ENCODE measurements at places on chromosomes 12 and 14.

GRCh38 chr14:39681782-39682399 lies 249.7 kb upstream of the FBXO33 start:
- DNase-seq, result no peak

DNA sequence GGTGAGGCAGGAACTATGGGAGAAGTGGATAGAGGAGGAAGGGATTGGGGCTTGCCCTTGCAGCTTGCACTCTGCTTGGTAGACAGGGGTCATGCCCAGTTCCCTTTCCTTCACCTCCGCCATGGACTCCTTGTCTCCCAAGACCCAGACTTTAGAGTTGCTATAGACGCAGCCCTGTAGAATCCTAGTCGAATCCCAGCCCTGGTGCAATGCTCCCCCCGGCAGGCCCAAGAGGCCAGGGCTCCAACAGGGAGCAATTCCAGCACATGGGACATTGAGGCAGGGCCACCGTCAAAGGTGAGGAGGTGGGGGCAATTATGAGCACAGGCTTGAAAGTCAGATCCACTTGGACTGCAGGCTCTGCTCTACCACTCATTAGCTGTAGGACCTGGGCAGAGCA lies 29.5 kb upstream of the BCDIN3D start:
- no peak for DNase-seq

DNA sequence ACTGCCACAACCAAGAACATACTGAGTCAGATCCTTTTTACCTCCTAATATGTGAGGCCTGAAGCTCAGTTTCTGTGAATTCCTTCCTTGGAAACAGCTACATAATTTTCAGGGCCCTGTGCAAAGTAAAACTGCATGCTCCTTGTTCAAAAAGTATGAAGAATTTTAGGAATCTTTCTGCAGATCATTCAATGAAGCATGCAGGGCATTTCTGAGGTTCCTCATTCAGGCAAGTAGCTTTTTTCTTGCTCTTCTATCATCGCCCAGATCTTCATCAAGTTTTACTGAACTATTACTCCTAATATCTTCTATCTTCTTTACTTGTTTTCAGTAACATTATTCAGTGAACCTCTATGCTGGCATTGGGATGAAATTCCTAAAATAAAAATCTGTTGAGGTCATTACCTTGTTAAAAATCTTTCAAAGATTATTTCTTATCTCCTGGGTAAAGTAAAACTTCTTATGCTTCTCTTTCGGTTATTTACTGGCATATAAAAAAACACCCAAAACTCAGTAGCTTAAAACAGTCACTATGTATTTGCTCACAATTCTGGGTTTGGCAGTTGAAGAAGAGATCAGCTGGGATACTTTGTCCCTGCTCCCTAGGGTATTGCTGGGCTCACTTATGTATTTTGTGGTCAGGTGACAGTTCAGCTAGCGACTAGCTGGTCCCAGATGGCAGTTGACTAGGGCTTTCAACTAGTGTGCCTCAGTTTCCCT lies 42.6 kb upstream of the KRR1 start:
- no peak for DNase-seq

GRCh38 chr12:117390866-117391265 lies 29.4 kb upstream of the NOS1 start:
- no peak for DNase-seq

DNA sequence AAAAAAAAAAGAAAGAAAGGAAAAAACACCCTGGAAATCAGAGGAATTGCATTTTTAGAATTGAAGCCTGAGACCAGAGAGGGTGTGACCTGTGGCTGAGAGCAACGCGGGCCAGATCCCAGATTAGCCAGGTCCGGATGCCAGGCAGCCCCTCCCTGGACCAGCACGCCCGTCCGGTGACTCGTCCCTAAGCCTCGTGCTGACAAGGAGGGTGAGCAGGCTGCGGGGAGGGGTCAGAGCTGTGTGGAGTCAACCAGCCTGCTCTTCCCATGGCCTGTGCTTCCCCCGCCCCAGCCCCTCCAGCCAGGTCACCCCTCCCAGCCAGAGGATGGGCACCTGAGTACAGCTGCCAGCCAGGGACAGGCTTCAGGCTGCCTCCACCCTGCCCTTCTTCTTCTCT lies 4.2 kb upstream of the KLC1 start:
- DNase-seq, result no peak

- no peak for DNase-seq
Measured at GRCh38 chr12:75479963-75480461, 543 bp upstream of the GLIPR1 start.

DNA sequence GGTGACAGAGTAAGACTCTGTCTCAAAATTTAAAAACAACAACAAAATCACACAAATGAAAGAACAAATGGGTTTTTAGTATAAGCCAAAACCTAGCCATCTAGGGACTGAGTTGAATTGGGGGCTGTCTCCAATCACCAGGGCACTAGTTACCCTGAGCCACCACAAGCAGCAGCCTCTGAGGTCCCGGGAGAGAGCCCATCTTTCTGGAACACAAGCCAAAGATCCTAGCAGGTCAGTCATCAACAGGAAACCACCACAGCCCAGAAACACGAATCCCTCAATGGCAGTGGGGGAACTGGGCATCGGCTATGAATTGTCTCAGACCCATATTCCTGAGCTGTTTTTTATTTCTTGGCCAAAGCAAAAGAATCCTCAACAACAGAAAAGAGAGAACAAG lies 75.3 kb downstream of the KDM2B start:
- DNase-seq, result no peak

GRCh38 chr12:2893007-2893406 lies 2.3 kb downstream of the TULP3 start:
- no peak for DNase-seq

- no peak for DNase-seq
Measured at GRCh38 chr12:1946296-1946695, 27.8 kb upstream of the CACNA2D4 start.

- DNase-seq, result peak; percentile 37
Measured at GRCh38 chr14:93787465-93788292, 606 bp downstream of the PRIMA1 start.

DNA sequence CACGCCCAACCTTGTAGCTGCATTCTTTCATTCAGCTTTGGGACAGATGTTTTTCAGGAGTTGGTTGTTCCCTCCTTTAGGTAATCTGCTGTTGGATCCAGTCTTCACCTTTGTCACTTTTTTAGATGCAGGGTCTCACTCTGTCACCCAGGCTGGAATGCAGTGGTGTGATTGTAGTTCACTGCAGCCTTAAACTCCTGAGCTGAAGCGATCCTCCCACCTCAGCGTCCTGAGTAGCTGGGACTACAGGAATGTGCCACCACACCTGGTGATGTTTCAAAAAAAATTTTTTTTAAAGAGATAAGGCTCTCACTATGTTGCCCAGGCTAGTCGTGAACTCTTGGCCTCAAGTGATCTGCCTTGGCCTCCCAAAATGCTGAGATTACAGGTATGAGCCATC lies 164.3 kb downstream of the KTN1 start:
- DNase-seq, result no peak

DNA sequence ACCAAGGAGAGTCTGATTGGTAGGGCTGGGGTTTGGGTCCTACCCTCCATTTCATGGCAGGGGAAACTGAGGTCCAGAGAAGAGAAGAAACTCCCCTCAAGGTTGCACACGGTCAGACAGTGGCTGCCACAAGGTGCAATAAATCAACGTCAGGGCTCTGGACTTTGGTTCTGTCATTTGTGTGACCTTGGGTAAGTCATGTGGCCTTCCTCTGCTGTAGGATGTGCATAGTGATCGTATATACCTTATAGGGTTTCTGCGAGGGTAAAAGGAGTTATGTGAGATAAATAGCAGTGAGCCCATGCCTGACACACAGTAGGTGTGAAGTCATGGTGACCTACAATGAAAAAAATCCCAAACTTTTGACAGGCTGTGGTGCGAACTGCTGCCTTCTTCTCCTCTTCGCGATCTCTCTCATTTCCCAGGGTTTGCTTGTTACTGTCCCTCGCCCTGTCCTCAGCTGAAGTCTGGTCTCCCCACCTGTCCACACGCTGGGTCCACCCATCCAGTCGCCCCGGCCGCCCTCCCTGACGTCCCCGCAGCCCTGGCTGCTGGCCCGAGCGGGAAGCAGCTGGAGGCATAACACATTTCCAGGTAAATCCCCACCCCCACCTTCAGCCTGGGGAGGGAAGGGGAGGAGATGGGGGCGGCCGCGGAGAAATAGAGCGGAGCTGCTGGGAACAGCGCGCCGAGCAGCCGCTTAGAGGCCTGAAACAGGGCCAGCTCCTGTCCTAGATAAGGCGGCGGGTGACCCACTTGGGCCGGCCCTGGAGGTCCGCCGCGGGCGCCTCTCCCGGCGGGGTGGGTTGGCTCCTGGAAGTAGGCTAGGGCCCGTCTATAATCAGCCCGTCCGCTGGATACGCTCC lies 1.8 kb upstream of the FAM222A start:
- no peak for DNase-seq

- DNase-seq, result no peak
Measured at GRCh38 chr12:132686825-132687210, 324 bp downstream of the POLE start.

GRCh38 chr12:113424915-113425823 lies 3.0 kb downstream of the SDSL start:
- DNase-seq, result peak; percentile 81

DNA sequence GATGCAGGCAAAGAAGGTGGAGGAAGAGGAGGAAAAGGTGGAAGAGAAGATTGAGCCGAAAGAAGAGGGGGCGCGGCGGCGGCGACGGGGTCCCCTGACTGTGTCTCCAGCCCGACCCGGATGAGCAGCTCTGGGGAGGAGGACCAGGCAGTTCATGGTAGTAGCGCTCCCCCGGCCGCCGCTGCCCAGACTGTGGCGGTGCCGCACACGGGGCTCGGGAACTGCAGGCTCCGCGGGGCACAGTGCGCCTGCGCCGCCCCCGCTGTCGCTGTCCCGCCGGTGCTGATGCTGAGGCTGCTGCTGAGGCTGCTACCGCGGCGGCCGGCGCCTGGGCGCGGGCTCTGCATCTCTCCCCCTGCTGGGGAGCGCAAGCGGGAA lies at the start of gene KCNH5:
TSS of gene KCNH5 (minus strand) at position 225 of the 378 bp plus-strand sequence. CDS start 272 bp downstream, outside the sequence.
- peak; percentile 88 for DNase-seq

GRCh38 chr14:70658899-70659298 lies 17.2 kb downstream of the TTC9 start:
- DNase-seq, result no peak

- no peak for DNase-seq
Measured at GRCh38 chr14:86673523-86673969, 1143.6 kb downstream of the FLRT2 start.

GRCh38 chr12:53180931-53181645 lies 363 bp upstream of the CSAD start:
- DNase-seq, result peak; percentile 98

All from D341Med (cell line).